ENCODE measurements at places on chromosomes 3 and 15.
A peak's percentile ranks its signal among the peaks of the same experiment; 100 is the strongest.

- no peak for DNase-seq
These were observed 10.7 kb upstream of the OCA2 start for GRCh38 chr15:28109626-28110455.

DNA sequence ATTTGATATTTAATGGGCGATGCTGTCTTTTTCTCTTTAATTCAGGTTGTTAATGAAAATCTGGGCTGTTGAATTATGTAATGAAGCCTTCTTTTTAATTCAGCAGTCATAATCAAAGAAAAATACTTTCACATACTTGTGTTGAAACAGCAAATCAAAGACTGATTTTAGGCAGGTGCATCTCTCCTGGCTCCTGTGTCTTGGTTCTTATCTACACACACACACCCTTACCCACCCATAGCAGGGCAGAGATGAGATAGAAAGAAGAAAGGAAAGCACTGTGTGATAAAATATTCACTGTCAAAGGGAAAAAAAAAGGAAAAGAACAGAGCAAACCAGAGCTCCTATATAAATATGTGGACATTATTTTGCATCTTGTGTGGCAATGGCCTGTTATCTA lies 130.6 kb upstream of the CGNL1 start:
- no peak for DNase-seq

DNA sequence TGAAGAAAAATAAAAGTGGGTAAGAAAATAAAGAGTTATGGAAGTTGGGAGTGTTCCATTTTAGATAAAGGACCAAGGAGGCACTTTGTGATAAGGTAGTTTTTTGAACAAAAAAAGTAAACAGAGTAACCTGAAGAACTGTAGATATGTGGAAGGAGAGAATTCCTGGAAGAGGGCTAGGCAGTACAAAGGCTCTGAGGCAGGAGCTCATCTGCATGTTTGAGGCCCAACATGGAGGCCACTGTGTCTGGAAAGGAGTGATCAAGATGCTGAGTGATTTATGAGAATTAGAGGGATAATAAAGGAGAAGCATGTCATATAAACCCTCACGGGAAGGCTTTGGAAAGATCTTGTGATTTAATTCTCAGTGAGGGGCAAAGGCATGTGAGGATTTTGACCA lies 126.5 kb downstream of the DTWD1 start:
- DNase-seq, result no peak

GRCh38 chr15:71777216-71777943 lies 33.0 kb upstream of the NR2E3 start:
- DNase-seq, result no peak

DNA sequence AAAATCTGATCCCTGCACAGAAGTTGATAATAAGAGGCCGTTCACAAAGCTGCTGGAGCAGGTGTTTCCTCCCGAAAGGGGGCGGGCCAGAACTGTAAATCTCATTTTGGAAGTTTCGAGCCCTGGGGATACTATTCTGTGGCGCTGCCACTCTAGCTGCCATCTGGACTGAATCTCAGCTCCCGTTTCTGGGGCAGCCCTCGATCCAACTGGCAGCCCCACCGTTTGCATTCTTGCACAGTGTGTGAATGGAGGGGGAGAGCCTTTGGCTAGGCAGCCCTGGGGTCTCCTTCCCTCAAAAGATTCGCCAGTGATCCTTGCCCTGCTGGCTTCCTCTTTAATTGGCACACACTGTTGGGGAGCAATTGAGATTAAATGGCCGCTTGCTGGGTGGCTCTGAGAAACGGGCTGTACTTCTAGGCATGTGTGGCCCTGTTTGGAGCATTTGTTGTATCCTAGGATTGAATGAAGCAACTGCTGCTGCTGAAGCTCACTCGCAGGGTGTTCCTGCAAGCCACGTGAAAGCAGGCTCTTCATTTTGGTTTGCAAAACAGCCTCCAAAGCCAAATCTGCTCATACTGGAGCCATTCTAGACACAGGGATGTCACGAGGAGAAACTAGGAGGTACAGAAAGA lies 57.2 kb upstream of the TOPAZ1 start:
- no peak for DNase-seq

DNA sequence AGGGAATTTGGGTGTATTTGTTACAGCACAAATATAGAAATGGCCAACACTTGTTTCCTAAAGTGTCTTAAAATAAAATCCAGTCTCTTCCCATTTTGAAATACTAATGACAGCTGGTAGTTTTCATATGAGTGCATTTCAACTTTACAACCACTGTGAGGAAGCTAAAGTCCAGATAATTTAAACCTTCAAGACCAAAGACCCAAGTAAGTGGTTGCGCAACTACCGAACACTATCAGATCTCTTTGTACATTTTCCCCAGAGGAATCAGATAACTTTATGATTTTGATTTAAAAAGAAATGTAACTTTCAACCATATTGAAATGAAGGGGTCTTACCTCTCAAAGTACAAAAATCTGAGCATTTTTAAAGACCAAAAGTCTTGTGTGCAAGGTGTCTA lies 14.3 kb downstream of the BCL2L10 start:
- no peak for DNase-seq

- DNase-seq, result peak; percentile 3
These were observed 1403.1 kb upstream of the ALCAM start for GRCh38 chr3:103963599-103963998.

DNA sequence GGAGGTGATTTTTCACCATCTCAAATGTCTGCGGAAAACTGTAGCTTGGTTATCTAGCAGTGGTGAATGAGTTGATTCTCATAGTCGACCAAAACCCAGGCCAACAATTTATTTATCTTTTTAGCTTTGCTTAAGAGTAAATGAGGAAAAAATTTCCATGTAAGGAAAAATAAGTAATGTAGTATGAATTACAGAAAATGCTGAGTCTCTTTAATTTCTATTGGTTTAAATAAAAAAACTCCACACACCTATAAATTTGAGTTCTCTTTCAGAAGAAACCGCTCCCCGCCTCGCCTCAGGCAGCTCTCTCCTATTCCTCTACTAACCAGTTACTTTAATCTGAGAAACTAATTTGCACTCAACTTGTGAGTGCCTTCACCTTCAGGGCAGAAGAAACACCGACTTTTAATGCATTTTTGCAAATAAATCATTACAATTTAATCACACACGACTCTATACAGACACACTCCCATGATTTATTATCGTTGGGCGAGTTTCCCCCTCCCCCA lies 540 bp upstream of the RSRC1 start:
- no peak for DNase-seq

DNA sequence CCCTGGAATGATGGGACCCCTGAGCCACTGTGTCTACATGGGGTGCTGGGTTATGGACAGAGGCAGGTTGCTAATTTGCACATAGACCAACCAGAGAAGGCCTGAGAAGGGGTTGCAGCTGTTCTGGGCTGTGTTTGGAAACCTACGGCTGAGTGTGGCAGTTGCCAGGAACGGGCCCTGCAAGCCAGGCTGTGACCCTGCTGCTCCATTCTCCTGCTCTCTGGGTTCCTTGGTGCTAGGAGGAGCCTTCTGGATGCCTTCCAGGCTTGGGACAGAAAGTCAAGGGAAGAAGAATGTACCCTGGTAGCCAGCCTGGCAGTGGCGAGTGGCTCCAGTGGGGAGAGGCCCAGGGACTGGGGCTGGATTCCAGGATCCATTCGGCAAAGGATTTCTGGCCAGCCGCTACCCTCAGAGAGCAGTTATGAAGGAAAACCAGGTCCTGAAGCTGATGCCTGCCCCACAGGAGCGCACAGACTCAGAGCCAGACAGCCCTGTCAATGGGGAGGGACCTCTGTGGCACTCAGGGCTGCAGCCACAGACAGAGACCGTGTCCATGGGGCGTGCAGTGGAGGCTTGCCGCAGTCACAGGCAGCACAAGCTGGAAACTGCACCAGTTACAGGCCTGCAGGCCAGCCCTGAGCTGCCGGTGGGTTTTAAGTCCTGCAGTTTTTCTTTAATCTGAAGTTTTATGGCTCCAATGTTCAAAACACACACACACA lies 55.1 kb upstream of the ACAD9 start:
- DNase-seq, result no peak

GRCh38 chr3:11543948-11544387 lies 99.7 kb downstream of the VGLL4 start:
- DNase-seq, result no peak

DNA sequence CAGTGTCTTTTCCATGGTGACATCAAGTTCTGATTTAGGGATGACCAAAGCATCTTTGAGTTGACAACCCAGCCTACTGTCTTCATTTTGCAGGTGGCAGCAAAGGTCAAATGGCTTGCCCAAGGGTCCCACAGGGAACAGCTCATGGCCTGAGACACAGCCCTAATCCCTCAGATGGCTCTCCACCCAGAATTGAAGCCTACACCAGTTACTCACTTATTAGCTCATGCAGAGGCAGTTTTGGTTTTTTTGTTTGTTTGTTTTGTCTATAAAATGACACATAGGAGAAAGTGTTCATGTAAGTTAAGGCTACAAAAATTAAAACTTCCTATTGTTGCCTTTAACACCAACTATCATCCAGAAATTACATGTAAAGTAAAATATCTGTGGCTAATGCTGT lies 167.9 kb downstream of the OSBPL10 start:
- DNase-seq, result no peak

- no peak for DNase-seq
These were observed 305.9 kb upstream of the UMPS start for GRCh38 chr3:124424396-124424795.

GRCh38 chr3:94081884-94082283 lies 19.0 kb downstream of the NSUN3 start:
- DNase-seq, result no peak

DNA sequence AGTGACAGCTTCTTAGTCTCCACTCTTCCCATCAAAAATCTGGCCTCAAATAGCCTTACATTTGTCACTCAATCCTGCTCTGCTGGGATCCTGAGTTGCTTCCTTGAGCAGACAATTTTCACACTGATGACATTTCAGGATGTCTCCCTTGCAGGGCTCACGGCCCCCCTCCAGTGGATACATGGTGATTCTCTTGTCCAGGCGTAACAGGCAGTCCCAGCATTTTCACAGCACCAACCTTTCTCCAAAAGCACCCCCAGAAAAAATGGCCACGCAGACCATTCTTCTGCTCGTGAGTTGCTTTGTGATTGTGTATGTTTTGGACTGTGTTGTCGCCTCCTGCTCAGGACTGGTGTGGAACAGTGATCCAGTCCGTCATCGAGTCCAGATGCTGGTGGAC lies 47.4 kb upstream of the WNT7A start:
- DNase-seq, result no peak

DNA sequence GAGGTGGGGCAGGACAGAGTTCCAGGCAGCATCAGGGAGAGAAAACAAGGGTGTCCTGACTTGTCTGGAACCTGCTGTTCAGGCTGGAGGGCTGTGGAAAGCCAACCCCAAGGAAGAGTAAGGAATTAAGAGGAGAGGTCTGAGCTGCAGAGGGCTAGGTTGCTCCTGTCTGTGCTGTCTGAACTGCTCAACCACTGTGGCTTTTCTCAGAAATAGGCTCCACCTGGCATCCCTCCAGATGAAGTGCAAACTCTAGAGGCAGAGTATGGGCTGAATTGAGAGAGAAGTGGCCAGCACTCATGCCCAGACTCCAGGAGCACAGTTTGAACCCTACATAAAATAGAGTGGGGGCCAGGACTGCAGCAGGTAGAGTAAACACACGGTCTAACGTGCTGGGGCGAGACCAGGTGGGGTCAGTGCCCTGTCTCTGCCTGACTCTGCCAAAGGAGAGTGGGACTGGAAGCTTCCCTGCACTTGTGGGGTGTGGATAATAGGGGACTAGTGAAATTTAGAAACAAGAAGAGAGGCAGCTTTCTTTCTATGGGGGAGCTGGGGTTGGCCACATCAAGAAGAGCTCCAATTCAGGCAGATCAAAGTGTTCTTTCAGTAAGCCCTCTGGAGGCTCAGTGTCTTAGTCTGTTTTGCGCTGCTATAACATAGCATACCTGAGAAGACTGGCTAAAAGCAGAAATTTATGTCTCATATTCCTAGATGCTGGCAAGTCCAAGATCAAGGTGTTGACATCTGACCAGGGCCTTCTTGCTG lies 28.0 kb upstream of the MNS1 start:
- DNase-seq, result no peak

GRCh38 chr3:187104933-187105332 lies 34.4 kb downstream of the RPL39L start:
- no peak for DNase-seq

DNA sequence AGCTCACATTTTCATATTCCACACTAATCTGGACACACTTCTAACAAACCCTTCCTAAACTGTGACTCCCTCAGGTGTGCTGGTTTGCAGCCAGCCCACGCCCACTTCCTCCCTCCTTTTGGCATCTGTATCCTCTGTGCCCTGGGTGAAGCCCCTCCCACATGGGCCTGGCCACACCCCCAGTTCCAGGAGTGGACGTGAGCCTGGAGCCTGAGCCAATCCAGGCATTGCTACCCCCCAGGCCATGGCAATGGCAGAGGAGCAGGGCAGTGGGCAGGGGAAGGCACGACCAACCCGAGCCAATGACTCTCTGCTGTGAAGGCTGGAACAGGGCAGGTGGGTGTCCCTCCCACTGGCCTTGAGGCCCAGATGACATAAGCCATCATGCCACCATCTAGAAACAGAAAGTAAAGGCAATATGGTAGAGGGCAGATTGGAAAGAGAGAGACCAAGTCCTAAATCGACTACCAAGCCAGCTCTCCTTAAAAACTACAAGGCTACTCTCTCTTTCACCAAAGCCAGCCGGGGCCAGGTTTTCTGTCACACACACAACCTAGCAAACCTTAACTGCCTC lies 18.6 kb downstream of the FAM174B start:
- no peak for DNase-seq

- no peak for DNase-seq
These were observed 185.1 kb upstream of the SNTN start for GRCh38 chr3:63467392-63467791.

DNA sequence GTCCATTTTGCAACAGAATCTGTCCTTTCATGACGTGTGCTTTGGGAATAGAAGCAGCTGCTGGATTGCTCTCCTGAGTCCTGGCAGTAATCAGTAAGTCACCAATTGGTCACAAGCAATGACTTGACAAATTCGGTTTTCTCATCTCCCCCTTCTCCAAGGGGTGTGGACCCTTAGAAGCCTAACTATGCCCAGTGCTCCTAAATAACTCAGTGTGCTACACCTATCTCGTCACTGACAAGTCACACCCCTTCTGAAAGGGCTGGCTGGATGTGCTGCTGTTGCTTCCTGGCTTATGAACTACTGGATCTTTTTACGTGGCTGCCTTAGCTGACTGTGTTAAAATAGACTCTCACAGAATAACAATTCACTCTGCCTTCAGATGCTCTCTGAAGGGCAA lies 1351.5 kb downstream of the ZPLD1 start:
- no peak for DNase-seq

GRCh38 chr15:77573802-77574201 lies 58.9 kb downstream of the LINGO1 start:
- no peak for DNase-seq

GRCh38 chr3:19229086-19229485 lies 80.8 kb downstream of the KCNH8 start:
- DNase-seq, result no peak

Measured in NT2/D1 (cell line).